ENCODE measurements at places on chromosomes 4 and X.

DNA sequence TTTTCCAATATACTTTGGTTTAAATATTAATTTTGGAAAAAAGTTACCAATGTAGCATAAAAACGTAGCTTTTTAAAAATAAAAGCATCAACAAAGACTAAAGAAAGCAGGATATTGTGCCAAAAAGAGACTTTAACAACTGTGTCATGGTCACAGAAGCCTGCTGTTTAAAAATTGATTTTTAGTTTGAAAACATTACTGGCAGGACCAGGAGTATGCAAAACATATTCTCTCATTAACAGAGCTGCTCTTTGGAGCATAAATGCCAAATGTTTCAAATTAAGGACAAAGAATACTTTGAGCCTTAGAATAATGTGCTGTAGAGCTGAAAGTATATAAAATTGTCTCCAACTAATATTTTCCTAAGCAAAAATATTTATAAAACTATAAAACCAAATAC is 279.0 kb downstream of the ARAP2 start:
- DNase-seq = no peak

DNA sequence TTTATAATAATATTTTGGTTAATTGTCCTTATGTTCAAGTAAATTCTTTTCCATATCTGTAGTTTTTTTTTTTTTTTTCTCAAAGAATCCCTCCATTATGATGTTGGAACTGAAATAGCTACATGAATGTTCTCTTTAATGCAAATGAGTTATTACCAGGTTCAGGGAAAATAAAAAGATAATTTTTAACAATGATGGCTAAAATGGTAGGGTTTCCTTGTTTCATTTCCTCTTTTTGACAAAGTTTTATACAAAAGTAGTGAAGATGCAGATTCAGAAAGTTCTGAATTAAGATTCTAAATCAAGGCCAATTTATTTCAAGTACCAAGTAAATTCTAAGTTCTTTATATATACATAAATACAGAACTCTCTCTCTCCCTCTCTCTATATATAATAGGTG is 779.0 kb upstream of the INTU start:
- DNase-seq = no peak

- DNase-seq = no peak
These were observed 73.4 kb downstream of the FRMPD3 start for GRCh38 chrX:107522901-107523300.

GRCh38 chr4:77073981-77074380 is 1.8 kb downstream of the CCNI start:
- no peak for DNase-seq

DNA sequence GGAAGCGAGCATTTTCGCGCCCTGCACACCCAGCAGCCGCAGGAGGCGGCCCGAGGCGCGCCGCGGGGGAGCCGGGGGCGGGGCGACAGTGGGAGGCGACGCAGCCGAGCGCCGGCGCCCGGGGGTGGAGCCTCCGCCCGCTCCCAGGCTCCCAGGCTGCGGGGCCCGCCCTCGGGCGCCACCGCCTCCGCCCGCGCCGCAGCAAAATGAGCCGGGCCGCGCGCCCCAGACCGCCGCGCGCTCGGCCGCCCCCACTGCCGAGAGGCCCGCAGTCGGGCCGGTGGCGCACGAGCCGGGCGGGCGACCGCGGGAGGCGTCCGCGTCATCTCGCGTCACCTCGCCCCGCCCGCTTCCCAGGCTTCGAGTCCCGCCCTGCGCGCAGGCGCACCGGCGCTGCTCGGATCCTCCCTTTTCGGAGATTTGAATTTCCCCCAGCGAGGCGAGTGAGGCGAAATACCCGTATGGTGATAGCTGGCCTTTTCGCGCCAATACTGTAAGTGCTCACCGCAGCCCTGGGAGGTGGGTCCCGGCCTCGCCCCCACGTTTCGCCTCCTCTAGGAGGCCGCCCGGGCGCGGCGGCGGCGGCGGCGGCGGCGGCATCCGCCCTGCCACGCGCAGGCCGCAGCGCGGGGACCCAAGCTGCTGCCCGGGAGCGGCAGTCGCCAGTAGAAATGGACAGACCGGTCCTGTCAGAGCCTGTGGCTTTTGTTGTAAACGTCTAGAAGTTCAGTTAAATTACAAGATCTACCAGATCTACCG is at the start of gene TMEM187:
Gene TMEM187 (plus strand): TSS at position 387 of the 759 bp plus-strand sequence. CDS start 9,309 bp downstream, outside the sequence.
- DNase-seq = peak; percentile 55

DNA sequence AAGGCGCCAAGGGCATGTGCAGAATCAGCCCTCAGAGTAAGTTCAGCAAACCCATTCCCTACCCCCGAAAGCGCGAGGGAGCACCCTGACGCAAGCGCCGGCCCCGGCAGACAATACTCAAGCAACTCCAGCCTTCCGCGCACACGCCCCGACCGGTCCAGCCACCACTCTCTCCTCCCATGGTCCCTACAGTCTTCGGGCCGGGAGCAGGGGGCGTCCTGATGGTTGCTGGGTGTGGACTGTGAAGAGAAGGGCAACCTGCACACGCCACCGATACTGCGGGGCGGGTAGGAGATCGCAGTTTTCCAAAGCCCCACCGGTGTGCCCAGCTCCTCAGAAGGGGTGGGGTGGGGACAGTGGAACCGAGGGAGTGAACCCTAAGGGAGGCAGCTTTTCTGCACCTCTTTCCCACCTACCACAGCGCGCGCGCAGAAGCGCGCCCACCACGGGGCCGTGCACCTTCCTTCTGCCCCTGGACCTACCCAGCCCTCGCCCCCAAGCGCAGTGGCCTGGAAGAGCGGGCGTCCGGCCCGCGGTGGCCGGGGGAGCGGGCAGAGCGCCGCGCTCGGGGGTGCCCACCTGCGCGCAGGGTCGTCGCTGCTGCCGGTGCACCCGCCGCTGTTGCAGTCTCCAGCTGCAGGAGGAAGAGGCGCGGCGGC is 650.2 kb upstream of the DIPK2B start:
- no peak for DNase-seq

- DNase-seq = no peak
These were observed 47.3 kb downstream of the PJA1 start for GRCh38 chrX:69117876-69118526.

GRCh38 chr4:151855747-151856146 is 94.9 kb upstream of the GATB start:
- no peak for DNase-seq

DNA sequence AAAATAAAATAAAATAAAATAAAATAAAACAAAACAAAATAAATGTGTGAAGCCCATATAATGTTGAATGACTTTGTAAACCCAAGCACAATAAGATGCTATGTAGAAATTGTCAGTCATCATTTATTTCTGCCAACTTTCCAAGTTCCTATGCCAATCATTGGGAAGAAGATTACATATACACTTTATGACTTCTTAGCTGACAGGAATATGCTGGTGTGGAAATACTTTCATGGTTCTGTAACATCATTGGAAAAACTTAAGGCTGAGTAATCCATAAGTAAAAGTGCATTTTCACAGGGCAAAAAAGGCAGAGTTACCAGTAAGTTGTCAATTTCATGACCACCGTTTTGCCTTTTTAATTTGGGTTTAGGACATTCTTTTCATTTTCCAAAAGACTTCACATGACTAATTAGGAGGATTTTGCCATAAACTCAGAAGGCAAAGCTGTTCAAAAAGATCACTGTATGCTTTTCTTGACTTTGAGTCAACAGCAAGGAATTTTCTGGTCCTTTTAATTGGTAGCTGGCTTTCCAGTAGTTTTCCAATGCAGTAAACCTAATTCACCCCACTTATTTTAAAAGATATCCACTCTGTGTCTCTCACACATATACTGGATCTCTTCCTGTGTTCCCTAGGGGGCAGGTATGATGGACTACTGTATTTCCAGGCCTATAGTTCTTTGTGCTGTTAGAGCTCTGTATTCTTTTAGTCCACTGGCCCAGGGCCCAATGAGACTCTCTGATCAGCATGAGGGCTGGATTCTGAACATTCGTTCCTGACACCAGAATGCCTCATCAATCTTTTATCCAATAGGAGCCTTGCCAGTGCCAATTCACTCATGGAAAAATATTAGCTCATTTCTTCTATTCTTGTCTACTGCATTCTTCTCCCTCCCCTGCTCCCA is 26.2 kb upstream of the SCRG1 start:
- DNase-seq = no peak

GRCh38 chr4:77293426-77293825 is 136.4 kb downstream of the CCNG2 start:
- no peak for DNase-seq

GRCh38 chr4:109389369-109390114 is 44.1 kb upstream of the SEC24B start:
- DNase-seq = no peak

- no peak for DNase-seq
These were observed 20.0 kb downstream of the SH3KBP1 start for GRCh38 chrX:19867411-19867732.

DNA sequence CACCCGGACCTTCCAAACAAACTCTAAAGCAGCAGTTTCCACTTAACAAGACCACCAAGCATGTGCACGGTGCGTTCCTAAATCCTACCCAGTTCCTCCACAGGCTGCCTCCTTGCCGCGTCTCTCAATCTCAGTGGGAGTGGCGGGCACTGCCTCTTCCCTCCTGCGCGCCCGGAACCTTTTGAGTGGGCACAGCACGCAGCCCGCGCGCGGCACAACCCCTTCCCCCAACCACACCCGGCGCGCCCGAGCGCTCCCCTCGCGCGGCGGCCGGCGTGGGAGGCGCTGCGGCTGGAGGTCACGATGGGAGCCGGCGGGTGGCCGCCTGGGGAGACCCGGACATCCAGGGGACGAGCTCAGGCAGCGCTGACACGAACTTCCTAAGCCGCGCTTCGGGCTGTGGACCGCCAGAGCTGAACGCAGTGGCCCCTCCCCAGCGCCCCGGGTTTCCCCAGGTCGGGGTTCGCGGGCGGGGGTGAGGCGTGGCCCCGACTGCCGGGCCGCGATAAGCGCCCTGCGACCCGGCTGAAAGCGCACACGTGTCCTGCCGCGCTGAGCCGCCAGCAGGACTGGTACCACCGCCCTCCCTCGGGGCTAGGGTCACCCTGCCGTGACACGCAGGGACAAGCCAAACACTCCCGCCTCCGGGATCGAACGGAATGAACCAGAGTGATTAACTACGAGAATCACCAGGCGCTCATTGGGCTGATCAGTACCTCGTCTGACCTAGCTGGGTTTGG is at the start of gene ABCG2:
Gene ABCG2 (minus strand): TSS at position 151 of the 740 bp plus-strand sequence. CDS start 18,644 bp downstream, outside the sequence.
- peak; percentile 34 for DNase-seq

- DNase-seq = no peak
These were observed 469.0 kb upstream of the PRKX start for GRCh38 chrX:4182408-4182806.

GRCh38 chr4:168421671-168422070 is 58.6 kb downstream of the DDX60L start:
- DNase-seq = no peak

- no peak for DNase-seq
These were observed 440.2 kb downstream of the PRR32 start for GRCh38 chrX:127259742-127260141.

GRCh38 chr4:48033825-48034413 is 17.3 kb downstream of the NIPAL1 start:
- DNase-seq = no peak

DNA sequence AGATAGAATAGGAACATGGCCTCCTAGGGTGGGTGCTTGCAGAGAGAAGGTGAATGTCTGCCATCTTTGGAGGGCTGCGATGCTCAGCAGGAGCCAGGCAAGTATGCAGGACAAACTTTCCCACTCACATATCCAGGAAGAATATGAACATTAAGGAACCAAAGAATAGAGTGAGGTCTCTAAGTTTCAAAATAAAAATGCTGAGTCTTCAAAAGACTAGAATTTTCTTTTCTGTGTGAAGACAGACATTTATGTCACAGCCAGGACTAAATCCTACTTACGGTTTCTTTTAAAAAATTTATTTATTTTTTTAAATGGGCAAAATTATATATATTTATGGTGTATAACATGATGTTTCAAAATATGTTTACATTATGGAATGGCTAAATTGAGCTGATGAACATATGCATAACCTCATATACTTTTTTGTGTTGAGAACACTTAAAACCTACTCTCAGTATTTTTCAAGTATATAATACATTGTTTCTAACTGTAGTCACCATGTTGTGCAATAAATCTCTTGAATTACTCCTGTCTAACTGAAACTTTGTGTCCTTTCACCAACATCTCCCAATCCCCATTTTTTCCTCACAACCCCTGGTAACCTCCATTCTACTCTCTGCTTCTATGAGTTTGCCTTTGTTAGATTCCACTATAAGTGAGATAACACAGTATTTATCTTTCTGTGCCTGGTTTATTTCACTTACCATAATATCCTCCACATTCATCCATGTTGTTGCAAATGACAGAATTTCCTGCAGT is 177.8 kb upstream of the HAND2 start:
- DNase-seq = no peak

GRCh38 chr4:137651128-137651527 is 118.8 kb upstream of the PCDH18 start:
- DNase-seq = no peak

DNA sequence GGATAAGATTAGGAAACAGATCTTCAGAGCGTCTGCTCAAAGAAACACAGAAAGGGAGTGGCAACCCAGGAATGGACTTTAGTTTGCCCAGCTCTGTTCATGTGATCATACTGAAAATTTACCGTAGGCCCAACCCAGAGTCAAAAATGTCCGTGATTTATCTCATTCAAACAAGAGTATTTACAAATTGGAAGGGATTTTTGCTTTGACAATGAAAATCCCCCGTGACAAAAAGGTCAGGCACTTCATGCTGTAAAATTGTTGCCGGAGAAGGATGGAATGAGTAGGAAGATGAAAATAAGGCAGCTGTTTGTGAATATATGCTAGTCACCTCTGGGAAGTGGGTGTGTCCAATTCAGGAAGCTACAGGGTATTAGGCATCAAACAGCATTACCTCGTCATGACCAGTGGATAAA is 1.2 kb downstream of the SULT1B1 start:
- no peak for DNase-seq

DNA sequence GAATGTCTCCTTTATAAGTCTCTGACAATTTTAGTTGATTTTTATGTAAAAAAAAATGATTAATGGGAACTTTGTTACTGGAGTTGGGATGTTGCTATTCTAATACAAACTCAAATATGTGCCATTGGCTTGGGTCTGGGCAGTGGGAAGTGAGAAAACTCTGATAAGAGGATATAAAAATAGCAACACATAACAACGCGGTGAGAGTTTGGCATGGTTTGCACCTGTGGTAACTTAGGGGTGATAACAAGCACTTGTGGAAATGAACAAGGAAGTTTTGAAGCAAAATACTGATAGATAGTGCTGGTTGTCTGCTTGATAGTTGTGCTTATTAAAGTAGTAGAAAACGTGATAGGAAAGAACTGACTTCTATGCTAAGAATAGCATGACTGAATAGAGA is 743.3 kb upstream of the AGA start:
- no peak for DNase-seq

GRCh38 chr4:87044511-87045233 is 109.9 kb downstream of the AFF1 start:
- DNase-seq = no peak

Measured in AG09319 (cell line).